GM23248 (cell line): ENCODE measurements at places on chromosomes 1 and 21. TPM values are rescaled to one million over a fixed set of nuclear protein-coding genes. Genes with fewer than 3 reads are reported as not detected.

The XKR8 gene
- 8.9 and 10.0 TPM in 2 replicates for polyA plus RNA-seq

The ZNF683 gene
- not detected in 2 replicates for polyA plus RNA-seq

The LDLRAD1 gene
- not detected in 2 replicates for polyA plus RNA-seq

The LMOD1 gene
- 6.1 and 6.3 TPM in 2 replicates for polyA plus RNA-seq

The MROH9 gene
- polyA plus RNA-seq: 0.16 TPM in 1 of 2 replicates, not detected in the other

The PPFIA4 gene
- 3.2 and 4.9 TPM in 2 replicates for polyA plus RNA-seq

The RAB25 gene
- polyA plus RNA-seq: not detected in 2 replicates

The ZNF281 gene
- polyA plus RNA-seq: 39.1 and 40.3 TPM in 2 replicates

The FYB2 gene
- polyA plus RNA-seq: not detected in 2 replicates

The AKR7A2 gene
- 96.6 and 97.1 TPM in 2 replicates for polyA plus RNA-seq

The RGSL1 gene
- not detected in 2 replicates for polyA plus RNA-seq

The ZFP69 gene
- polyA plus RNA-seq: 2.5 and 3.8 TPM in 2 replicates

The ATP1A2 gene
- polyA plus RNA-seq: 0.14 and 0.30 TPM in 2 replicates

The TRABD2B gene
- not detected in 2 replicates for polyA plus RNA-seq

The RNF223 gene
- not detected in 2 replicates for polyA plus RNA-seq

The MEGF6 gene
- polyA plus RNA-seq: 37.9 and 39.3 TPM in 2 replicates

The OR2T29 gene
- not detected in 2 replicates for polyA plus RNA-seq

The CCDC190 gene
- not detected in 2 replicates for polyA plus RNA-seq

The PCBP3 gene
- 1.2 and 1.3 TPM in 2 replicates for polyA plus RNA-seq

The G0S2 gene
- 2.0 and 2.9 TPM in 2 replicates for polyA plus RNA-seq

The RAB42 gene
- polyA plus RNA-seq: 1.9 and 2.4 TPM in 2 replicates

The RNU1-2 gene
- polyA plus RNA-seq: not detected in 2 replicates

The OR2T35 gene
- not detected in 2 replicates for polyA plus RNA-seq

The AGMAT gene
- 0.75 and 0.85 TPM in 2 replicates for polyA plus RNA-seq

The SLAMF1 gene
- polyA plus RNA-seq: not detected in 2 replicates

The CRYAA gene
- polyA plus RNA-seq: not detected in 2 replicates

The ANGPTL7 gene
- not detected in 2 replicates for polyA plus RNA-seq

The EFCAB7 gene
- polyA plus RNA-seq: 6.2 and 6.3 TPM in 2 replicates

The NENF gene
- polyA plus RNA-seq: 160 and 162 TPM in 2 replicates

The COL9A2 gene
- 0.80 and 0.91 TPM in 2 replicates for polyA plus RNA-seq

The CBR3 gene
- 28.1 and 28.3 TPM in 2 replicates for polyA plus RNA-seq

The PGLYRP3 gene
- not detected in 2 replicates for polyA plus RNA-seq

The IGSF21 gene
- polyA plus RNA-seq: not detected in 2 replicates

The ZYG11A gene
- 0.04 TPM in 1 of 2 replicates, not detected in the other for polyA plus RNA-seq

The NEGR1 gene
- 12.2 and 14.3 TPM in 2 replicates for polyA plus RNA-seq

The DMBX1 gene
- not detected in 2 replicates for polyA plus RNA-seq

The SRSF4 gene
- 60.8 and 65.6 TPM in 2 replicates for polyA plus RNA-seq

The SPATA46 gene
- polyA plus RNA-seq: not detected in 2 replicates

The C1orf159 gene
- polyA plus RNA-seq: 11.0 and 11.4 TPM in 2 replicates

The NBPF4 gene
- not detected in 2 replicates for polyA plus RNA-seq
